MM.1S (cell line): ENCODE measurements at places on chromosomes 12 and 14.

GRCh38 chr14:60981633-60982455 is 799 bp downstream of the SLC38A6 start:
- H3K4me3 ChIP-seq: peak overlapping the region; percentile 90
- no peaks in the 10 kb centered on the region for H3K27me3 ChIP-seq
- H3K36me3 ChIP-seq: no peaks in the 10 kb centered on the region
- H3K27ac ChIP-seq: no peak overlapping the region
- no peak for DNase-seq

DNA sequence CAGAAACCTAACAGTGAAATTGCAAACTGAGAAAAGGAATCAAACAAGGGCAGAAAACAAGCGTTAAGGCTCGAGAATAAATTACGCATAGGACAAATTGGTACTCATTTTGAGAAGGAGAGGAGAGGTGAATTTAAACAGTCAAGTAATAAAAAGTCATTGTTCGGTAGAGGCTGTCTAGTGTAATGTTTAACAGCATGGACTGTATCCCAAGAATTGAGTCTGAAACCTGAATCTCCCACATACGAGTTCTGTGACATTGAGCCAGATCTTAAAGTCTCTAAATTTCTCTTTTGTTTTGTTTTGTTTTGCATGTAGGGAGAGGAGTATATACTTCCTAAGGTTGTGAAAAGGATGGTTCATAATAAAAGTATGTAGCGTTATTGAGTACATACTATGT is 216.5 kb upstream of the BTG1 start:
- H3K4me1 ChIP-seq: peaks cover 38% of the 10 kb centered on the region
- H3K4me3 ChIP-seq: peak overlapping the region; percentile 66
- peak; percentile 15 for DNase-seq

GRCh38 chr14:102545461-102546265 is 36.1 kb upstream of the ANKRD9 start:
- H3K4me1 ChIP-seq: no peaks in the 10 kb centered on the region
- H3K27me3 ChIP-seq: peaks cover 16% of the 10 kb centered on the region
- no peak overlapping the region for H3K27ac ChIP-seq
- H3K4me3 ChIP-seq: no peak overlapping the region
- H3K36me3 ChIP-seq: no peaks in the 10 kb centered on the region

- H3K4me3 ChIP-seq: no peak overlapping the region
- no peaks in the 10 kb centered on the region for H3K4me1 ChIP-seq
- H3K27ac ChIP-seq: no peak overlapping the region
- H3K36me3 ChIP-seq: no peaks in the 10 kb centered on the region
- no peak for DNase-seq
These were observed 25.5 kb downstream of the CFAP251 start for GRCh38 chr12:121943926-121944325.

GRCh38 chr12:114873656-114874055 is 189.7 kb upstream of the TBX3 start:
- H3K27ac ChIP-seq: no peak overlapping the region
- H3K4me3 ChIP-seq: no peak overlapping the region
- no peaks in the 10 kb centered on the region for H3K36me3 ChIP-seq
- no peaks in the 10 kb centered on the region for H3K27me3 ChIP-seq
- DNase-seq: no peak

DNA sequence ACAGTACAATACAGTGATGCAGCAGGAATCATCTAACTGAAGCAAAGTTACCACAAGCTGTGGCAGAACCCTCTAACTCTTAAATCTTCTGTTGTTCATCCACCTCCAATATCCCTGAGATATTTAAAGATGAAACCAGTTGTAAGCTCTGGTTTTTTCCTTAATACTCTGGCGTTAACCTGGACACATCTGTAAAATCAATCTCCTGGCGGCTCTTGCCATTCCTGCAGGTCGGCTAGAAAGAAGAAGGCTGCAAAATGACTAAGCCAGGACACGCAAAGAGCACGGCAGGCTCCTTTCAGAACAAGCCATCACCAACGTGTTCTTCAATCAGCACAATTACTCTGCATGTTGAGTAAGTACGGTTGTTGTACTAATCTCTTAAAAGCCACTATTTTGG is 309.3 kb downstream of the MED13L start:
- H3K27ac ChIP-seq: no peak overlapping the region
- no peak for DNase-seq
- H3K4me1 ChIP-seq: no peaks in the 10 kb centered on the region
- no peak overlapping the region for H3K4me3 ChIP-seq

GRCh38 chr14:58607131-58607951 is 30.4 kb upstream of the DACT1 start:
- no peaks in the 10 kb centered on the region for H3K27me3 ChIP-seq
- no peaks in the 10 kb centered on the region for H3K36me3 ChIP-seq
- H3K27ac ChIP-seq: no peak overlapping the region

- no peaks in the 10 kb centered on the region for H3K36me3 ChIP-seq
- H3K4me1 ChIP-seq: no peaks in the 10 kb centered on the region
- H3K27ac ChIP-seq: no peak overlapping the region
- H3K27me3 ChIP-seq: no peaks in the 10 kb centered on the region
These were observed 194.0 kb downstream of the DPF3 start for GRCh38 chr14:72699852-72700257.

DNA sequence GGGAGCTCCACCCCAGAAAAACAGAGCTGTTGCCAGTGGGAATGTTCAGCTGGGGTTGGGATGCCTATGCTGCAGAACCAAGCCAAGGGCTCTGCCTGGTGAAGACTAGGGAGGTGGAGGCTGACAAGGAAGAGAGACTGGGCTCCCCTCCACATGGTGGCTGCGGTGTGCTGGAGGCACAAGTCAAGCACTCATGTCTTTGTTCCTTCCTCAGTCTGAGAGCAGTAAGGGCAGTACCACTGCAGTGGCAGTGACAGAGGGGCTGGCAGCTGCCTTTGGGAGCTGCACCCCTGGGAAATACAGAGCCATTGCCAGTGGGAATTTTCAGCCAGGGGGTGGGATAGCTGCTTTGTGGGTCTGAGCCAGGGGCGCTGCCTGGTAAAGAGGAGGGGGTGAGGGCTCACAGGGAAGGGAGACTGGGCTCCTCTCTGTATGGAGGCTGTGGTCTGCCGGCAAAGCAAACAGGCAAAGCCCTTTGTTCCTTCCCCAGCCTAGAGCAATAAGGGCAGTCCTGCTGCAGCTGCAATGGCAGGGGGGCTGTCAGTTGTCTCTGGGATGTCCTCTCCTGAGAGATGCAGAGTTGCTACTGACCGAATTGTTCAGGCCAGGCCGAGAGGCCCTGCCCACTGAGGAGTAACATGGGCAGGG is 255.9 kb downstream of the RAD51B start:
- no peak for DNase-seq
- no peaks in the 10 kb centered on the region for H3K36me3 ChIP-seq
- H3K27me3 ChIP-seq: no peaks in the 10 kb centered on the region
- no peaks in the 10 kb centered on the region for H3K4me1 ChIP-seq
- no peak overlapping the region for H3K27ac ChIP-seq
- H3K4me3 ChIP-seq: no peak overlapping the region

GRCh38 chr14:104547310-104547997 is 32.1 kb upstream of the C14orf180 start:
- H3K27me3 ChIP-seq: peaks cover 47% of the 10 kb centered on the region
- no peak overlapping the region for H3K4me3 ChIP-seq
- H3K36me3 ChIP-seq: no peaks in the 10 kb centered on the region
- no peaks in the 10 kb centered on the region for H3K4me1 ChIP-seq
- DNase-seq: no peak
- no peak overlapping the region for H3K27ac ChIP-seq

- no peak overlapping the region for H3K4me3 ChIP-seq
- H3K36me3 ChIP-seq: no peaks in the 10 kb centered on the region
- DNase-seq: no peak
These were observed 16.5 kb upstream of the LUM start for GRCh38 chr12:91127751-91128150.

DNA sequence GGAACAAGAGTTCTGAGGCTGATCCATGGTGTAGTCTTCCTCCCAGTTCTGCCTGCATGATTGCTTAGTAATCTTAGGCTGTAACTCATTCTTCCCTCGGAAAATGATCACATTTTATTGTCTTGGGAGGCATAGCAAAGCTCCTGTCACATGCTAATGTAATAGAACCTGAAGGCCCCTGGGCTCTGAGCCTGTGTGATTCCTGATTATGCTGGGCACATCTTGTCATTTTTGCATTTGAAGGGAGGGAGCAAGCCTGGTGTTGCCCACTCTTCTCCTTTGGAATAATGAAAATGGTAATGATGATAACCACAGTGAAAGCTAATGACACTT is 215.4 kb downstream of the MSRB3 start:
- no peak overlapping the region for H3K4me3 ChIP-seq
- no peak overlapping the region for H3K27ac ChIP-seq
- no peaks in the 10 kb centered on the region for H3K4me1 ChIP-seq
- H3K27me3 ChIP-seq: no peaks in the 10 kb centered on the region
- no peaks in the 10 kb centered on the region for H3K36me3 ChIP-seq

DNA sequence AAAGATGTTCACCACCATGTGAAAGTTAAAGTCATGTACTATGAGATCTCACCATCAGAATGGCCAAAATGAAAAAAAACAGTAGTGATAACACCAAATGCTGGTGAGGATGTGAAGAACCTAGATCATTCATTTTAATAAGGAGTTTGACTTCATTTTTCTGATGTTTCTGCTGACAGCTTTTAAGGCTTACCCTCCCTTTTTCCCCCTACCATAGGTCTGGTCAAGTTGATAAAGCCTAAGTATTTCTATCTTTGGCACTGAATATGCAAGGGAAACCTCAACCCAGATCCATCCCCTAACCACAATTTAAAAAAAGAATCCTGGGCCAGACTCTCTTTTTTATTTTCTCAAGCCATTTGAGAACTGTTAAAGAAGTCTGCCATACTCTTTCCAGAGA is 689.6 kb upstream of the FOXG1 start:
- H3K27ac ChIP-seq: no peak overlapping the region
- H3K4me1 ChIP-seq: no peaks in the 10 kb centered on the region
- no peak overlapping the region for H3K4me3 ChIP-seq
- H3K36me3 ChIP-seq: no peaks in the 10 kb centered on the region

- no peaks in the 10 kb centered on the region for H3K36me3 ChIP-seq
- H3K27me3 ChIP-seq: no peaks in the 10 kb centered on the region
- no peak overlapping the region for H3K27ac ChIP-seq
- DNase-seq: no peak
These were observed 1386.3 kb downstream of the LRFN5 start for GRCh38 chr14:42992930-42993329.

DNA sequence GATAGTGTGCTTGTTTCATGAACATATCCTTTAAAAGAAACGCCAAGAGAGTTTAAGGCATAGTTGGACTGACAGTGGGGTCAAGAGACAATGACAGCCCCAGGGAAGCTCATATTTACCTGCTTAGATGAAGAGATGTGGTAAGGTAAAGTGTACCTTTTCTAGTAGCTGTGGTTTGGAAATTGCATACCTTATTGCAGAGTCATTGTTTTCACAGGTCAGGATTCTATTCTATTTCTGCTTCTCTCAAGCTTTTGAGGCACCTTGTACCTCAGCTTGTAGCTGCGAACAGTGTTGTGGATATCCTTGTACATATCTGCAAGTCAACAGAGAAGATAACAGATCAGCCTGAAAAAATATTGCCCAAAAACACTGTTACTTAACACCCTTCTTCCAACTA is 47.7 kb downstream of the ATP6V1D start:
- DNase-seq: peak; percentile 21
- no peak overlapping the region for H3K4me3 ChIP-seq
- no peaks in the 10 kb centered on the region for H3K27me3 ChIP-seq
- no peaks in the 10 kb centered on the region for H3K4me1 ChIP-seq
- H3K36me3 ChIP-seq: no peaks in the 10 kb centered on the region

GRCh38 chr14:60125918-60126317 is 34.2 kb downstream of the PCNX4 start:
- H3K27me3 ChIP-seq: no peaks in the 10 kb centered on the region
- no peak overlapping the region for H3K4me3 ChIP-seq
- no peak for DNase-seq

DNA sequence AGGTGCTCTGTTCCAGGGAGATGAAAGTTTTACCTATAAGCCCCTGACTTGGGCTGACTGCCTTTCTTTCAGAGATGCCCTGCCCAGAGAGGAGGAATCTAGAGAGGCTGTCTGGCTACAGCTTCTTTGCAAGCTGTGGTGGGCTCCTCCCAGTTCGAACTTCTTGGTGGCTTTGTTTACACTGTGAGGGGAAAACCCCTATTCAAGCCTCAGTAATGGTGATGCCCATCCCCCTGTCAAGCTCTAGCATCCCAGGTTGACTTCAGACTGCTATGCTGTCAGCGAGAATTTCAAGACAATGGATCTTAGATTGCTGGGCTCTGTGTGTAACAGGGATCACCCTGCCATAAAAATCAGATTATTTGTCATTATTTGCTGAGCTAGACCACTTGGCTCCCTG is 377.6 kb downstream of the FLRT2 start:
- H3K27me3 ChIP-seq: no peaks in the 10 kb centered on the region
- no peaks in the 10 kb centered on the region for H3K4me1 ChIP-seq
- no peak overlapping the region for H3K27ac ChIP-seq
- H3K36me3 ChIP-seq: no peaks in the 10 kb centered on the region

DNA sequence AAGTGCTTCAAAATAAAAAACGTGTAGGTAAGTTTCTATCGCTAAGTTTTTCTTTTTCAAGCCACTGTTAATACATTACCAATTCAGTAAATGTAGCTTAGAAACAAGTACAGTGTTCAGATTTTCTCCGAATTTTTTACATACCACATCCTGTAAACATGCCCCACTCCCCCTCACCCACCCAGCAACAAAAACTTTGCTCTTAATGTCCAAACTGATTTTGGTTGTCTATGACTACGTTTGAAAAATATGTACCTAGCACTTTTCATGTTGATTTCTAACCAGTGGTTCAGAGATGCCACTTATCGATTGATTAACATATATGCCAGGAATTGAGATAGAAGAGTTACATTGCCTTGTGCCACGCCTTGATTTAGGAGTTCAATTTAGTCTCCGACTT is 663 bp upstream of the LIN7A start:
- DNase-seq: no peak
- H3K4me1 ChIP-seq: no peaks in the 10 kb centered on the region
- H3K27me3 ChIP-seq: no peaks in the 10 kb centered on the region
- H3K36me3 ChIP-seq: no peaks in the 10 kb centered on the region
